ENCODE measurements at places on chromosomes 12 and 14.
A peak's percentile ranks its signal among the peaks of the same experiment; 100 is the strongest.

DNA sequence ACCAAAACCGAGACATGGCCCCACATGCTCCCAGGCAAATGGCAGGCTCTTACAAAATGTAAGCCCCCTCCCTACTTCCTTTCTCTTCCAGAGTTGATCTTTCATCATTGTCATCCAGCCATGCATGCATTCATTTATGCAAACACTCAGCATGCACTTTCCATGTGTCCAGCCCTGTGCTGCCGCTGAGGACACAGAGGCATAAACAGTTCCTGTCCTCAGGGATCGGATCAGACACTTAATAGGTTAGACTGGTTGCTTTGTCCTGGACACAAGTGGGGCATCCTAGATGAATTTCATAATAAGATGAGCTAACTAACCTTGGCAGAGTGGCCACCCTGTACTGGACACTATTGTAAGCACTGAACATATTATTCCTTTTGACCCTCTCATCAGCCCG, 23.1 kb downstream of the PRIMA1 start:
- DNase-seq = no peak
- H3K27ac ChIP-seq = peak overlapping the region; percentile 2
- peaks cover 34% of the 10 kb centered on the region for H3K27me3 ChIP-seq
- H3K4me1 ChIP-seq = no peaks in the 10 kb centered on the region
- no peaks in the 10 kb centered on the region for H3K36me3 ChIP-seq

DNA sequence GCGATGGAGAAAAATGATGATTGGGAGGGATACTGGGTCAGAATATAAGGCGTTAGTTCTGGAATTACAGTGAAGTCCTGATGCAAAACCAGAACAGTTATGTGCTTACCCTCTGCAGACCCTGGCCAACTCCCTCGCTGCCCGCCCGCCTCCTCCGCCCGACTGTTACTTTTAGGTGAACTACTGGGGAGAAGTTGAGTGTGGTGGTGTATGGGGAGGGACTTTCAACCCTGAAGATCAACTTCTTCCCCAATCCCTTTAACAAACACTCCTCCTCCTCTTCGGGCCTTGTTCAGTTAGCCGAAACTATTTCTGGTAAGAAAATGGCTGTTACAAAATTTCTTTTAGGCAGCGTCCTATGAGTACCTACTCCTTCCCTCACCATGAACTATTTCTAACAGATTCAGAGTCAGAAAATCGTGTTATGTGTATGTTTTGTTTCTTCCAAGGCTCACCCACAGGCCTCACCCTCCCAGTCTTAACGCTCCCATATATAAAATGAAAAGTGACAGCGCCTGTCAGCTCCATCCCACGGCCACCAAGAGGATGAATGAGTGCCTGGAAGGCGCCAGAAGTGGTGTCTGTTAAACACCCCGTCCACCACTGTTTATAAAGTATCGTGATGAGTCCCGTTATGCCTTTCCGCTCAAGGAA, 1.3 kb downstream of the FBXO33 start:
- peaks cover 54% of the 10 kb centered on the region for H3K4me1 ChIP-seq
- peak overlapping the region; percentile 100 for H3K4me3 ChIP-seq
- no peaks in the 10 kb centered on the region for H3K27me3 ChIP-seq
- DNase-seq = peak; percentile 6

- H3K27ac ChIP-seq = no peak overlapping the region
- H3K4me1 ChIP-seq = no peaks in the 10 kb centered on the region
- H3K27me3 ChIP-seq = peaks cover 10% of the 10 kb centered on the region
- no peak for DNase-seq
- no peak overlapping the region for H3K4me3 ChIP-seq
Observed at GRCh38 chr12:22248571-22249115, 85.9 kb downstream of the ST8SIA1 start.

DNA sequence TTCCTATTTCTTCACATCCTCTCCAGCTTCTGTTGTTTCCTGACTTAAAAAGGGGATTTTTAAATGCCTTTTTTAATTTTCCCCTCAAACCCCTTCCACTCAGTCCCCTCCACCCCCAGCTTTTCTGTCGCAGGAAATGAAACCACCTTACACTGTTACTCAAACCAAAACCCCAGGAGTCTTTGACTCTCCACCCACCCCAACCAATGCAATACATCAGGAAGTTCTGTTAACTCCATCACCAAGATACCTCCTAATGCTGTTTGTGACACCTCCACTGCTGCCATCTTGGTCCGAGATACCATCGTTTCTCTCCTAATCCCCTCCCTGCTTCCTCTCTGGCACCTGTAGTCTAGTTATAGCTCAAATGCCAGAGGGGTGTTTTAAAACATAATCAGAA, 25.4 kb upstream of the CPM start:
- H3K4me3 ChIP-seq = no peak overlapping the region
- H3K4me1 ChIP-seq = peaks cover 16% of the 10 kb centered on the region
- no peaks in the 10 kb centered on the region for H3K36me3 ChIP-seq
- DNase-seq = no peak
- peak overlapping the region; percentile 60 for H3K27ac ChIP-seq

DNA sequence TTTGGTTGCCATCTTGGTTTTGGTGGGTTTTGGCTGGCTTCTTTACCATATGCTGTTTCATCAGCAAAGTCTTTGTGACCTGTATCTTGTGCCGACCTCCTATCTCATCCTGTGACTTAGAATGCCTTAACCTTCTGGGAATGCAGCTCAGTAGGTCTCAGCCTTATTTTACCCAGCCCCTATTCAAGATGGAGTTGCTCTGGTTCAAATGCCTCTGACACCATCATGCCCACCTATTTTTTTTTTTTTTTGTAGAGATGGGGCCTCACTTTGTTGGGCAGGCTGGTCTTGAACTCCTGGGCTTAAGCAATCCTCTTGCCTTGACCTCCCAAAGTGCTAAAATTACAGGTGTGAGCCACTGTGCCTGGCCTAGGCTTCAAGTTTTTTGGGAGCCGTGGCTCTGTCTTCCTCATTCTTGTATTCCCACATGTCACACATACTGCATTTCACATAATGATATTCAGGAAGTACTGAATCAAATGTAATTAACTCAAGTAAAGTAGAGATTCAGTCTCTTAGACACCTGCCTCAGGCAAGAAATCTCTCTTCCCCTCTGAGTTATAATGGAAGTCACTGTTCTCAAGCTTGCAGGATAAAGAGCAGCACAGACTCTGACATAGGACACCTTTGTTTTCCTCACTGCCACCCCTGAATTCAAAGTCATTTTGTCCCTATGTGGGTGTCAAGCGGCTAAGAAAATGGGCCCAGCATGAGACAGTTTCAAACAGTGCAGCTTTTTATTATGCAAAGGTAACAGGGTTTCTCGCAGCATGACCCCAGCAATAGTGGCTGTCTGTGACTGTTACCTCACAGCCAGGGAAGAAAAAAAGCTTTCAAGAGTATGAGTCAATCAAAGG, 159.0 kb downstream of the PTPN11 start:
- H3K27ac ChIP-seq = peak overlapping the region; percentile 18
- no peaks in the 10 kb centered on the region for H3K36me3 ChIP-seq
- H3K4me3 ChIP-seq = no peak overlapping the region
- no peaks in the 10 kb centered on the region for H3K4me1 ChIP-seq
- H3K27me3 ChIP-seq = peaks cover 36% of the 10 kb centered on the region
